ENCODE measurements at places on chromosomes 13 and 19. TPM values are rescaled to one million over a fixed set of nuclear protein-coding genes. Genes with fewer than 3 reads are reported as not detected.

The ZNF878 gene
- total RNA-seq = 0.13 TPM

The OSCAR gene
- total RNA-seq = 1.0 TPM

The FZR1 gene
- 24.6 TPM for total RNA-seq

The SPRED3 gene
- 2.6 TPM for total RNA-seq

The CYP4F8 gene
- total RNA-seq = not detected

The PLA2G4C gene
- 2.3 TPM for total RNA-seq

The TSHZ3 gene
- total RNA-seq = 18.6 TPM

The ICAM4 gene
- 9.3 TPM for total RNA-seq

The TNPO2 gene
- 34.3 TPM for total RNA-seq

The APOC1 gene
- total RNA-seq = 57.2 TPM

The PRKCG gene
- not detected for total RNA-seq

The FAM124A gene
- total RNA-seq = 1.2 TPM

The MAMSTR gene
- 1.6 TPM for total RNA-seq

The RNF225 gene
- total RNA-seq = not detected

The ATP4A gene
- total RNA-seq = not detected

The TEAD2 gene
- 56.4 TPM for total RNA-seq

The ZIC2 gene
- not detected for total RNA-seq

The TEX101 gene
- total RNA-seq = not detected

The MCF2L gene
- total RNA-seq = 0.80 TPM

The MTUS2 gene
- total RNA-seq = not detected

The GPC5 gene
- total RNA-seq = 2.1 TPM

The KLK7 gene
- total RNA-seq = not detected

The SH2D3A gene
- not detected for total RNA-seq

The CABP5 gene
- total RNA-seq = not detected

The ISYNA1 gene
- total RNA-seq = 55.7 TPM

The VMAC gene
- 2.3 TPM for total RNA-seq

The KLK12 gene
- total RNA-seq = not detected

The POU2F2 gene
- total RNA-seq = 5.0 TPM

The SIGLEC12 gene
- not detected for total RNA-seq

The RASL11A gene
- 116 TPM for total RNA-seq

The ZNF296 gene
- 1.5 TPM for total RNA-seq

The HTR2A gene
- total RNA-seq = 0.16 TPM

The ZNF69 gene
- total RNA-seq = 13.3 TPM

The CEACAM7 gene
- total RNA-seq = not detected

The PNMA8A gene
- total RNA-seq = 1.1 TPM

The CEACAM8 gene
- total RNA-seq = not detected

The NLRP11 gene
- not detected for total RNA-seq

The URAD gene
- total RNA-seq = not detected

The SLC8A2 gene
- total RNA-seq = 0.16 TPM

The ZNF724 gene
- 10.9 TPM for total RNA-seq

The STARD13 gene
- total RNA-seq = 20.3 TPM

The KRTDAP gene
- not detected for total RNA-seq

The DNAAF3 gene
- not detected for total RNA-seq

The ZSCAN4 gene
- total RNA-seq = not detected

The RGCC gene
- 31.8 TPM for total RNA-seq

The TMEM150B gene
- total RNA-seq = not detected

The FCHO1 gene
- 3.0 TPM for total RNA-seq
